ENCODE measurements at places on chromosomes 2 and 18. TPM values are rescaled to one million over a fixed set of nuclear protein-coding genes. Genes with fewer than 3 reads are reported as not detected.

DNA sequence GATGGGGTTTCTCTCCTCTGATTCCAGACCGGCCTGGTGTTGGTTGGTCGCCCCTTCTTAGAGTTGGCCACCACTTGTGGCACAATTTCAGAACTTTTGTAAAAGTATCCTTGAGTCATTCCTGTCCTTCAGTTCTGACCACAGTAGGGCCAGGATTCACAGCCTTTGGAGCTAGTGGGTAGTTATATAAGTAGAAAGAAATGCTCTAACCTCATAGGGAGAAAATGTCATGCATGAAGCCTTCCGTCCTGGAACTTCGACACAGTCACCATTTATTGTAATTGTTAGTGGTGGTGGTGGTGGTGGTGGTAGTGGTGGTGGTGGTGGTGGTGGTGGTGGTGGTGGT, 65.4 kb downstream of the EPAS1 start:
- DNase-seq: no peak

DNA sequence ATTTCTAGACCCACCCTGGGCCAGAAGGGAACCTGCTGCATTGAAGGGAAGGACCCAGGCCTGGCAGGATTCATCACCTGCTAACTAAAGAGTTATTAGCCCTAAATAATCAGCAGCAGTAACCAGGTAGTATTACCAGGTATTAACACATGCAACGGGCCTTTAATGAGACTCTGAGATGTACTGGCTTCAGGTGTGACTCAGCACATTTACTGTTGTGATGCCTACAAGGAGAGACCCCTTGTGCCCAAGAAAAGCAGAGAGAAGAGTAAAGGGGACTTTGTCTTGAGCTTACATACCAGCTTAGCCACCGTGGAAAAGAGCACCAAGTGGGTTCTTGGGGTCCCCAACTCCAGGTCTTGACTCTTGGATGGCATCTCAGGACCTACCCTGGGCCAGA, 243.1 kb upstream of the SLC39A10 start:
- no peak for DNase-seq

DNA sequence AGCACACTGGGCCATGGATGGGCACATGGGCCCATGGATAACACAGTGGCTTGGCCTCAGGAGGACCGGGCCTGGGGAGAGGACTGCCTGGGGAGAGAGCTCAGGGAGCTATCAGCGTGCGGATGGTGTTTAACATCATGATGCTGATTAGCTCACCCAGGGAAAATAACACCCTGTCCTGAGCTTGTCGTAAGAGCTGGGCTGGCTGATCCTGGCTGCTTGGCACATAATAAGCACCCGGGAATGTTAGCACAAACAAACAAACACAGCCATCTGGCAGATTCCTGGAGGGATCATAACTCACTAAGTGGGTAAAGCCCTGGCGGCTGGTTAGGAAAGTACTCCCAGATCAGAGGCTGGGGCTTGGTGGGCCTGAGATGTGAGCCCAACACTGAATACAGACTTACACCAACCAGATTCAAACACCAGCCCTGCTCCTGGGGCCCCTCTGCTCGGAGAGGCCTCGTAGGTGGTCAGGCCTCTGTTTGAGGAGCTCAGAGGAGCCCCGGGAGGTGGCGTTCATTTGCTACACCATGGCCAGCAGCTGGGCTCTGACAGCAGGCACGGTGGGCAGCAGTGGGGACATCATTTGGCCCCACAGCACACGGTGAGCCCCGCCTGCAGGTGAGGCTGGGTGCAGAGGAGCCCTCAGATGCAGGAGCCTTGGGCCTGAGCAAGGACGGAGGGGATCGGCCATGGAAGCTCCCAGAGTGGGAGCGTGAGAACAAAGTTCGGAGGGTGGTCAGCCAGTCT, 193.4 kb upstream of the HDAC4 start:
- DNase-seq: no peak

GRCh38 chr2:185736210-185736609, 2.4 kb upstream of the FSIP2 start:
- no peak for DNase-seq

- DNase-seq: no peak
Measured at GRCh38 chr2:64957109-64957903, 31.9 kb upstream of the SLC1A4 start.

- DNase-seq: peak; percentile 79
Measured at GRCh38 chr2:88671786-88672427, 19.6 kb upstream of the RPIA start.

- no peak for DNase-seq
Measured at GRCh38 chr2:194870974-194871535, 786.0 kb upstream of the SLC39A10 start.

GRCh38 chr18:44943311-44943881, 262.7 kb downstream of the SETBP1 start:
- DNase-seq: peak; percentile 65

DNA sequence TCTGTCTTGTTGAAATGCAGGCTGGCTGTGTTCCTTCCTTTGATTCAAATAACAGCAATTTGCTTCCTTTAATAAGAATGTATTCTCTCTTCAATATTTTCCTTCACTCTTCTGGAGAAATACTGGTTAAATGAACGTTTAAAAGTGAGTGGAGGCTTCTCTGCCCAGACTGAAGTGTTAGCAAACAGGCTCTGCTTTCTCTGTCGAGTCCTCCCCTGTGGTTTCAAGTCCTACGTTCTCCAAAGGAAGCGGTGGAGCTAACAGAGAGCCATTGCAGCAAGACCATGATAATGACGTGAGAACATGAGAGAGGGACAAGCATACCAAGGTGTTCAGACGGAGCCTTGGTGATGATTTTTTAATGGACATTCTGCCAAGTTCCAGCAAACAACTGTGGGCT, 26.2 kb upstream of the PID1 start:
- DNase-seq: no peak

DNA sequence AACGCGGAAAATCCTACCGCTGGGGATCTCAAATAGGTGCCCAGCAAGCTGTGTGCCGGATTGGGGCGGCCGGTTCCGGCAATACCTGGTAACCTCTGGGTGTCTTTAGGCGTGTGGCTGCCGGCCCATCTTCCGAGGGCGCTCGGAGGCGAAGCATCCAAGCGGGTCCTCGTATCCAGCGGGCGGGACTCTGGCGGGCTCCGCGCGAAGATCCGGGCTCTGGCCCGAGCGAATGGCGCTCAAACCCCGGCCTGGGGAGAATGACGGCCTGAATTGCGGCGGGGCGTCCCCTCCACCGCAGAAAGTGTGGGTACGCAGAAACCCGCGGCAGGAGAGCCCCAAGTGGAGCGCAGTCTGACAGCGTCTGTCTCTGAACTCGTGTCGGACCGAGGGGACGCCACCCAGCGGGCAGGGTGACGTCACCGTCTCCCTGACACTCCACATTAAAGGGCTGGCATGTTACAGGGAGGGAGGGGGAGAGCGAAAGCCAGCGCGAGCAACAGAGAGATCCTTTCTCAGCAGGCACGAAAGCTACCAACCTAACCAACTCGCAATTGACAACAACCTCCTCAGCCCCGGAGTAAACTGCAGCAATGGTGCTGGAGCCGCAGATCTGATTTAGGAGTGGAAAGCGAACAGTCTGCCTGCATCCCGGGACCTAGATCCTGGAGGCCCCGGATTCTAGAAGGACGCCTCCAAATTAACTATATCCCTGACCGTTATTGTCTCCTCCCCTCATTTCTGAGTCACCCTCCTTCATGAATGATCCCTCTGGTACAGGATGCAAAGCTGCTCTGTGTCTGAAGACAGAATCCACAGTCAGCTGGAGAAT, at the start of gene SKOR2:
TSS of gene SKOR2 (minus strand) at position 372 of the 832 bp plus-strand sequence. CDS start 2,477 bp downstream, outside the sequence.
- peak; percentile 75 for DNase-seq

DNA sequence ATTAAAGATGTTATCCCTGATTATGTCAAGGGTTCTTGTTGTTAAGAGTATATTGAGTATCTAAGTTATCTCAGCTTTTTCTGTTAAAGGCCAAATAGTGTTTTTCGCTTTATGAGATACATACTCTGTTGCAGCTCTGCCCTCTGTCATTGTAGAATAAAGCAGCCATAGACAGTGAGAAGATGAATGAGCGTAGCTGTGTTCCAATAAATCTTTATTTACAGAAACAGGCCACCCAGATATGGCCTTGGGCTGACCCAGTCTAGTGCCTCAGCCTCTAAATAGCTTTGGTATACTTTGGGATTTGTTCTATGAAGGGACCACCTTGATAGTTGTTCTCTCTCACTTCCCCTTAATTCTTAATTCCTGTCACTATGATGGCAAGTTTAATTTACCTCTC, 72.8 kb upstream of the EML6 start:
- DNase-seq: no peak

DNA sequence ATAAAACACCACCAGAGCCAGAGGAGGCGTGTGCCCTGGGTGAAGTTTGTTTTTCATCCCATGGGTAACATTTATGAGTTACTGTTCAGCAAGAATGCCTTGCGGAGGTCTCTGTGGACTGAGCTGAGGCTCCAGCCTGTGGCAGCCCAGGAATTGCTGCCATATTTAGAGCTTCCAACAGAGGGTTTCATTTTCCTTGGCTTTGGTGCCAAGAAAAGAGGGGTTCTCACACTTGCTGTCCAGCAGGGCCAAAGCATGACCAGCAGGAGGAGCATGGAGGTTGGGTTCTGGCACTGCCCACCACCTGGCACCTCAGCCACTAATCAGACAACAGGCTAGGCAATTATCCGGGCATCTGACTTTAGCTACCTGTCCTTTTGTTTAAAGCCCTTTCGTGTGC, 36.7 kb downstream of the EPAS1 start:
- peak; percentile 21 for DNase-seq

DNA sequence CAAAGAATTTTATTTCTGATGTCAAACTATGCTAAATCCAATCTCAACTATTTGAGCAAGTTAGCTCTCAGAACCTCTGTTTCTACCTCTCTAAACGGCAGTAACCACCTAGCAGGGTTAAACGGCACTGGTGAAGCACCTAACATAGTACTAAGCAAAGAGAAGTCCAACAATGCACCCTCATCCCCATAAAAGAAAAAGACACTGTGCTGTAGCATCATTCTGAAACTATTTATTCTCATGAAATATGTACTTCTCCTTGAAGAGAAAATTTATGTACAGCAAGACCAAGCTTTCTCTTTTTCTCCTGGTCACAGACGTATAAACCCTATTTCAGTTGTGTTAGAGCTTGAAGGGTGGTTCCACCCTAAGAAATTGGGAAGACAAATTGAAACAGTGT, 4.8 kb downstream of the MEX3C start:
- DNase-seq: no peak

GRCh38 chr2:172128484-172128883, 25.8 kb upstream of the DLX2 start:
- no peak for DNase-seq

- no peak for DNase-seq
Measured at GRCh38 chr2:61538920-61539520, 864 bp upstream of the XPO1 start.

- no peak for DNase-seq
Measured at GRCh38 chr18:24490539-24490938, 30.1 kb downstream of the HRH4 start.

DNA sequence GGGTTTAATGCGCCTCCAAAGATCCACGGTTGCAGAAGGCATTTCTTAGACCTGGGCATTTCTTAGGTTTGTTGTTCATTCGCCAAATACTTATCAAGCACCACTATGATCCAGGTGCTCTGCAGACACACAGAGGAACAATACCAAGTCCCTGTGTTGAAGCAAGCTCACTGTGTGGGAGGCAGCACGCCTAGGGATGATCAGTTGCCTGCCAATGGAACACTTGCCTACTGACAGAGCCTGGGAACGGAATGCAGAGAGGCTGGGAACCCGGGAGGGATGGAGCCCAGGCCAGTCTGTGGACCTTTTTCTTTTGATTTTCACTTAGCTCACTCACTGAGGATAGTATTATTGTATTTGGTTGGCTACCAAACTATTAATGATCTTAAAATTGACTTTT, 1.9 kb upstream of the GRP start:
- DNase-seq: no peak

GRCh38 chr2:24351981-24352380, 8.4 kb downstream of the ITSN2 start:
- DNase-seq: no peak

DNA sequence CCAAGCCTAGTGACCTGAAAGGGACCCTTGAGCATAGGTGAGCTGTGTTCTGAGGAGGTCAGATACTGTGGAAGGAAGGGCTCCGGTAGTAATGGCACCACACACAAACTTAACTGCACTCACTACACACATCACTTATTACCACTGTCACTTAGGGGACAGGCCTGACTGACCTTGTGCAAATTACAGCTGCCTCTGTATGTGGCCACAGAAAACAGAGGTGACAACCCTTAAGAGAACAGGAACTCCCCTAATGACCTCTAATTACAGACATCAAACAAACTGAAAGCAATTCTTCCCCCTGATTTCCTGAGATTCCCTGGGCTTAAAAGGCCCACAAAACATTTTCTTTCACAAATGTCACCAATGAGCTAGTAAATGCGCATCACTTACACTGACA, 360.6 kb downstream of the RND3 start:
- DNase-seq: no peak

GRCh38 chr18:25329783-25330182, 22.2 kb downstream of the ZNF521 start:
- DNase-seq: peak; percentile 27

GRCh38 chr18:26550998-26551694, 2.8 kb upstream of the KCTD1 start:
- DNase-seq: peak; percentile 61

DNA sequence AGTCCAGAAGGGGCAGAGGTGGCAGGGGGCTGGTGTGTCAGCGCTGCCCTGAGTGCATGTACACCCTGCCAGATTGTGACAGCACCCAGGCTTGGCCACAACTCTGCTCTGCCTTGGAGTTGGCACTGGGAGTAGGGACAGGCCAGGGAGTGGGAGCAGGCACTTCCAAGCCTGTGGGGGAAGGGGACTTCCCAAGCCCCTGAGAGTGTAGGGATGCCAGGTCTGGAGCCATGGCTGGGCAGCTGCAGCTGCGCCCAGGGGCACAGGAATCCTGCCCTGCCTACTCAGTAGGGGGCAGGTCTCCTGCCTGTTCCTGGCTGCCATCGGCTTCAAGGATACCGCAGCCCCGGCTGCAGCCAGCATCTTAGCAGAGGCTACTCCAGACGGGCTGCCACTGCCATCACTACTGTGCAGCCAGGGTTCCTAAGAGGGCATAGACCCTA, 109.4 kb downstream of the CALCRL start:
- DNase-seq: peak; percentile 6

DNA sequence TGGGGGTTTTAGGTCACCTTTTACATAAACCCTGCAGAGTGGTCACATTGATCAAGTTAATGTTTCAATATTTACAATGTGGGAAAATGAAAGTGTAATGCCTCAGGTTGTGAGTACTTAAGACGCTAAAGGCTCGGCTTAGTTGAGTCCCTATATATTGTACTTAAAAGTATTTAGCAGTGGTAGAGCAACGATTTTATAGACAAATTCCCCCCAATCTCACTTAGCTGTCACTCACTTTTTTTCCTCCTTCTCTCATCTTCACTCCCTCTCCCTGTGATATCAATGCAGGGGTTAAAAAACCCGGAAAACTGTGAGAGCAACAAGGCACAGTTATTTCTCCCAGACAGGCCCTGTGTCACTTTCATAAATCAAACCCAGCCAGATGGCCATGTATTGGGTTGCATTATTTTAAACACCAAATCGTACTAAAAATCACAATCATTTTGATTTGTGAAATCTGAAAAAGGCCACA, 5.4 kb downstream of the POU3F3 start:
- DNase-seq: peak; percentile 21

- no peak for DNase-seq
Measured at GRCh38 chr2:174438146-174438886, 42.8 kb downstream of the SCRN3 start.

Gene HDAC4
- total RNA-seq: 41.8 TPM

Gene CSRNP3
- 3.8 TPM for total RNA-seq

Gene ARHGEF33
- total RNA-seq: 0.10 TPM

Gene CKAP2L
- 15.1 TPM for total RNA-seq

Gene SLC9A4
- not detected for total RNA-seq

Gene REG1B
- not detected for total RNA-seq

Gene KATNAL2
- total RNA-seq: 7.7 TPM

Gene IL18R1
- total RNA-seq: 0.17 TPM

Measured in GM23338 (cell line).